Keratinocyte (primary cell): ENCODE measurements at places on chromosomes 6 and 20.

- no peak for DNase-seq
Measured at GRCh38 chr20:40571639-40572038, 117.4 kb downstream of the MAFB start.

- no peak for DNase-seq
Measured at GRCh38 chr20:14984768-14985622, 647.6 kb upstream of the FLRT3 start.

DNA sequence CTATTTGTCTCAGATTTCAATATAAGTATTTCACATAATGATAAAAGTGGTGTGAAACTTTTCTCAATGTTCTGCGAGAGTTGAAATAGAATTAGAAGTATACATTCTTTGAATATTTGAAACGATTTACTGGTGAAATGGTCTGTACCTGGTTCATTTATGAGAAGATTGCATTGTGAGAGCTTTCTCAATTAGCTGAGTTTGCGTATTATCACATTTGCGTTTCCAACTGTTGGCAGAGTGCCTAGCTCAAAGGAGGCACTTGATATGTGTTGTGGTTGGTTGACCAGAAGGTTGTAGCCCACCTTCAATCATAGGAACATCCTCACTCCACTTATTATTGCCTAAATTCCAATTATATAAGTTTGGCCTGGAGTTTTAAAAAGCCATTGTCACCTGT is 58.8 kb upstream of the EXOC2 start:
- no peak for DNase-seq

GRCh38 chr6:130132286-130132701 is 90.5 kb downstream of the SAMD3 start:
- no peak for DNase-seq

DNA sequence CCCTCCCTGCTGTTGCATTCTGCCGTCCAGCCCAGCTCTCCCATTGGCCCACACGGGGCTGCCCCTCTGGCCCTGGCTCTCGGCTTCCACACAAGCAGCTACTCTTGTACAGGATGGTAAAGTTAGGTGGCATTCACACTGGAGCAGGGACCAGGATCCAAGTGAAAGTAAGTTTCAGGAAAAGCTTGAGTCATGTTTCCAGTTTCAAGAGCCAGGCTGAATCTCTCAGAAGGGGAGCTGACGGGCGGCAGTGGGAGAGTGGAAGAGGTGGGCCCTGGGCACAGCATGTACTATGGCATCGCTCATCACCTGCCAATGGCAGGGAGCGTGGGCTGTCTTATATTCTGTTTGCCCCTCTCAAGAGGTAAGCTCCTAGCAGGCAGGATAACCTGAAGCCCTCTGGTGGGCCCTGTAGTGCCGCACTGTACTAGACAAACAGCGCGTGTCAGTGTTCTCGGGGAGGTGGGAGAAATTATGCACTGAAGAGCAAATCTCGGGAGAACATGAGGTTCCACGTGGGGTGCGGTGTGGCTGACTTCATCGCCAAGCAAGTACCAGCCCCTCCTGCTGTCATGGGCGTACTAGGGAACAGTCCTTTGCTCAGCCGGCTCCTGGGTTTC is 241.5 kb downstream of the NRN1 start:
- DNase-seq, result no peak

GRCh38 chr6:159462431-159462830 is 230.6 kb downstream of the SOD2 start:
- no peak for DNase-seq

DNA sequence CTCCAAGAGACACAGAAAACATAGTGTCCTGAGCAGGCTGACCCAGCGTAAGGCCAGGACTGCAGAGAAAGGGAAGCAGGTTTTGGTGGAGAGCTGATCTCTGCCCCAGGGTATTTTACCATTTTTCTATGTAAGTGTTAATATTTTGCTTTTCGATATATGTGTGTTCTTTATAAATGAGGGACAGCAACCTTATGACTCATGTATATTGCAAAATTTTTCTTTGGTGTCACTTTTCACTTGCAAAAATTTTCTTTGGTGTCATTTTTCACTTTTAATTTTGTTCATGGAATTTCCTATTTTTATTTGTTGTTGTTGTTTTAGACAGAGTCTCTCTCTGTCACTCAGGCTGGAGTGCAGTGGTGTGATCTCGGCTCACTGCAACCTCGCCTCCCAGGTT is 34.6 kb upstream of the PXDC1 start:
- DNase-seq, result no peak
